ENCODE measurements at places on chromosomes 3 and 15. TPM values are rescaled to one million over a fixed set of nuclear protein-coding genes. Genes with fewer than 3 reads are reported as not detected.

The SLC22A13 gene
- total RNA-seq: not detected

GRCh38 chr3:54999159-54999558, 71.3 kb upstream of the LRTM1 start:
- no peak overlapping the region for H3K27ac ChIP-seq
- H3K27me3 ChIP-seq: no peaks in the 10 kb centered on the region
- no peak for DNase-seq
- no peak overlapping the region for H3K4me3 ChIP-seq
- no peaks in the 10 kb centered on the region for H3K4me1 ChIP-seq

DNA sequence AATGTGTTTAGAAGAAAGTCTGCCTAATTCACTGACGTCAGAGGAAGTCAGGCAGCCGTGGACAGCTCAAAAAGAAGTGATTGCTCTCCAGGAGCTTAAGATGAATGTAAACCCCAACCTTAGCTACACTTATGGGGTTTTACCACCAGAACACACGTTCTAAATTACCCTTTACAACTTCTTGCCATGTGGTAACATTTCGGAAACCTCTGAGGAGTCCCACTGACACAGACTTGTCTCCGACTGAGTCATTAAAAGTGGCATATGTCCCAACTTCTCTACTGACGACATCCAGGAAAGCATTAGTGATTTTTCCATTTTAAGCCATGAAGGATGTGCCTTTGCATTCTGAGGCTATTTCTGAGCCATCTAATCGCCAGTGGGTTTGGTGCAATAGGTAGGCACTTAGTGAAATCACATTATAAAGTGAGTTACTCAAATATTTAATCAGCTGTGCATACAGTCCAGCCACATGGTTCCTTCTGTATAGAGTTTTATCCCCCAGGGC, 32.4 kb downstream of the C2CD4A start:
- H3K4me1 ChIP-seq: no peaks in the 10 kb centered on the region
- H3K27me3 ChIP-seq: peaks cover 18% of the 10 kb centered on the region
- no peak overlapping the region for H3K27ac ChIP-seq
- H3K36me3 ChIP-seq: no peaks in the 10 kb centered on the region

- DNase-seq: no peak
- H3K36me3 ChIP-seq: no peaks in the 10 kb centered on the region
- H3K4me1 ChIP-seq: peaks cover 10% of the 10 kb centered on the region
- no peak overlapping the region for H3K27ac ChIP-seq
- H3K4me3 ChIP-seq: no peak overlapping the region
- no peaks in the 10 kb centered on the region for H3K27me3 ChIP-seq
Measured at GRCh38 chr3:53144862-53145712, 14.9 kb upstream of the RFT1 start.

DNA sequence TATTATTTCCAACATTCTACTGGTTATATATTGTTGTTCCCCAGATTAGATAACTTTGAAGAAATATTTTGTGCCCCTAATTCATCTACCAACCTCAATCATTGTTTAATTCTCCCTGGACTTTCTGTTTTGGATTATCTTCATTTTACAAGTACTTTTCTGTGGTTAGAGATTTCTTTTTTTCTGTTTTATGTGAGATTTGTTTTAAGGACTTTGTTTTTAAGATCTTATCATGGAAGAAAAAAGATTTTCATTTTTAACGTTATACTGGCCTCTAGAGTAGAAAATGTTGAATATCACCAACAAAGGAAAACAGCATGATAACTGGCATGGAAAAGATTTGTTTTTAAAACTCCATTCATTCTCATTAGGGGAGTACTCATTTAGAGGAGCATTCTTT, 210.9 kb upstream of the KCNMB2 start:
- no peak overlapping the region for H3K4me3 ChIP-seq
- H3K4me1 ChIP-seq: peaks cover 38% of the 10 kb centered on the region
- H3K27me3 ChIP-seq: no peaks in the 10 kb centered on the region
- peak overlapping the region; percentile 25 for H3K27ac ChIP-seq

GRCh38 chr3:181952929-181953328, 241.2 kb downstream of the SOX2 start:
- no peaks in the 10 kb centered on the region for H3K27me3 ChIP-seq
- H3K36me3 ChIP-seq: no peaks in the 10 kb centered on the region
- no peaks in the 10 kb centered on the region for H3K4me1 ChIP-seq
- H3K4me3 ChIP-seq: no peak overlapping the region
